NCI-H69 (cell line): ENCODE measurements at places on chromosomes 7 and 10.

DNA sequence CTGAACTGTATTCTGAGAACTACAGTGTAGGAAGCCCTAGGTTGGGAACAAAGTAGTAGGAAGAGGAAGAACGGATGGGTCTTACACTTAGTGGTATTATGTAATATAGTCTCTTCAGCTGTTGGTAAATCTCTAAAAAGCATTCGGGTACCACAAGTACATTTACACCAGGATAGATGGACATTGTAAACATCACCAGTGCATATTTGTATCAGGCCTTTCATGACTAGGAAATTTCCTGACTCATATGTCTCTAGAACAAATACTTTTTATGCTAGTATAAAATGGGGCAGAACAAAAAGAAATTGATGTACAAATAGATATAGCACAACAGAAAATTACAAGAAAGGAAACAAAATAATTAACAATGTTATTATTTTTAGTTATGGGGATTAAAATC lies 21.5 kb upstream of the OR6B1 start:
- DNase-seq = no peak

DNA sequence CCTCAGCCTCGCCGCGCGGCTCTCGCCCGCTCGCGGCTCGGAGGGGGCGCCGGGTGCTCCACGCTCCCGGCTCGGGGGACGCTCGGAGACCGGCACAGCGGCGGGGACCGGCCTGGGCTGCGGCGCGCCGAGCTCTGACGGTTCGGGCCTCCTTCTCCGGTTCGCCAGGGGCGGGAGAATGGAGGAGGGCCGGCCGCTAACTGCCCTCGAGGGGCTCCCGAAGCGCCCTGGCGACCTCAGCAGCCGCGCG lies 232 bp upstream of the GRID1 start:
- DNase-seq = no peak

DNA sequence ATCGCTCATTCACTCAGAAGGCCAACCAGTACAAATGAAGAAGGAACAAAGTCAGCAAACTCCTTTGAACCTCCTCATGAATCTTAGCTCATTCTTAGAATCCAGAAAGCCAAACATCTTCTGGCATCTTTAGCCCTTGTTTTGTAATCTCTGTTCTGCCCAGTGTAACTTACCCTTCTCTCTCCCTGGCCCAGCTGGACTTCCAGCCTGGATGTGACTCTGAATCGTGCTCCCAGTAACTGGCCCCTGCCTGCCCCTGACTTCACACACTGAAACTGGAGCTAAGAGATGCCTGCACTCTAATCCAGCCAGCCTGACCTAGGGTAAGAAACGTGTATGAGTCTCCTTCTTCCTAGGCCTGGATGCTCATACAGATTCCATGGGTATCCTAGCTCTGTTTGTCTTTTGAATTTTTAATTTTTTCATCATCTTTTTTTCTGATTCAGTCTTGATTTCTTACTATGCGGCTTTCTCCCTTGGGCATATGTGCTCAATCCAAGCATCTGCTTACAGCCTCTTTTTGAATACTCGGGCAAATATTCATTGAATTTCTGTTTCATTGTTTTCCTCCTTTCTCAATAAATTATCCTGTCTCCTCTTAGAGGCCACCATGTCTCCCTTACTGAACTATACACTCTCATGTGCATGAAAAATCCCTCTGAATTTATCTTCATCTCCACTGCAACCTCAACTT lies 845.6 kb upstream of the AUTS2 start:
- DNase-seq = no peak

DNA sequence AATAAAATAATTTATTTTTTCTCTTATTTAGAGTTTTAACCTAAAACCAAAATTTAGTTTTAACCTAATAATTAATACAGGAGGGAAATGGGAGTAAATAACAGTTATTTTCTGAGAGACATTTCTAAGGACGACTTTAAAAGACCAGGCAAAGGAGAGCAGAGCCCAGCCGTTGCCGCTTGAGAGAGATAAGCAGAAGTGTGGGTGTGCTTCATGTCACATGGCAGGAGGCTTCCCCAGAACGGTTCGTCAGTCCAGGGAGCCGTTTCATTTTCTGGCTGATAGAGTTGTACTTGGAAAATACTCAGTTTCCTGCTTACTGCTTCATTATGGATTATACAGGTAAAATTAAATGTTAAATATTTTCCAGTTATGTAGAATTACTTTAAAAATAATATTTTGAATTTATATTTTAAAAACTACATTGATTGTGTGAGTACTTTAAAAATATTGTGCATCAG lies 61.4 kb downstream of the ST7 start:
- peak; percentile 65 for DNase-seq

DNA sequence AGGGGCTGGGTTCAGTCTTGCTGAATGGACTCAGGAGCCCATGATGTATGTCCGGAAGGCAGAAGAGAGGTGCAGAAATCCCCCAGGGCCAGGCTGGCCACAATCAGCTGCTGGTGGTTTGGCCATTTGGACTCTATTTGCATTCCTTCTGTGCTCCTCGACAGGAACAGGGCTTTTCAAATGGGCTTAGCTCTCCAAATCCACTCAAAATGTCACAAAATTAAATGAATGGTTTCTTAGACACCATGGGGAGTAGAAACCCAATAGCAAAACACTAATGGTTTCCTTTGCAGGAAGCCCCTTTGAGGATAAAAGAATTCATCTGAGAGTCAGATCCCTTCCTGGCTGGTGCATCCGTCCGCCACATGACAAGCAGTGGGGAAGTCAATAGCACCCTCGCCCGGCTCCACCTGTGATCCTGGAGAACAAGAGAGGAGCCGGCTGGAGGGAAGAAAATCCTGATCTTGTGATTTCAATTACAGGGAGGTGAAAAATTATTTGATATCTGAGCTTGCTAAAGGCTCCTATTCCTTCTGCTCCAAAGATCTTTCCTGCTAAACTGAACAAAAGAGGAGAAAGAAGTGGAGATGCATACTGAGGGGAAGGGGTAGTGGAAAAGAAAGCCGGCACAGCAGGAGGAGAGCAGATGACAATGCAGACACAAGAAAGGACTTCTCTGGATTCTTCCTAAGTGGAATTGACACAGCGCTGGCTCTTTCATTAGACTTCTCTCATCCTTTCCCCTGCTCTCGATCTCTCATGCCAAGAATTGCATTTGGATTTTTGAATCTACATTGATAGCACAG lies 190.7 kb downstream of the C7orf25 start:
- no peak for DNase-seq

- no peak for DNase-seq
Measured at GRCh38 chr7:94882891-94883290, 24.5 kb upstream of the PPP1R9A start.

GRCh38 chr10:11325817-11326216 lies 285.6 kb downstream of the USP6NL start:
- no peak for DNase-seq

DNA sequence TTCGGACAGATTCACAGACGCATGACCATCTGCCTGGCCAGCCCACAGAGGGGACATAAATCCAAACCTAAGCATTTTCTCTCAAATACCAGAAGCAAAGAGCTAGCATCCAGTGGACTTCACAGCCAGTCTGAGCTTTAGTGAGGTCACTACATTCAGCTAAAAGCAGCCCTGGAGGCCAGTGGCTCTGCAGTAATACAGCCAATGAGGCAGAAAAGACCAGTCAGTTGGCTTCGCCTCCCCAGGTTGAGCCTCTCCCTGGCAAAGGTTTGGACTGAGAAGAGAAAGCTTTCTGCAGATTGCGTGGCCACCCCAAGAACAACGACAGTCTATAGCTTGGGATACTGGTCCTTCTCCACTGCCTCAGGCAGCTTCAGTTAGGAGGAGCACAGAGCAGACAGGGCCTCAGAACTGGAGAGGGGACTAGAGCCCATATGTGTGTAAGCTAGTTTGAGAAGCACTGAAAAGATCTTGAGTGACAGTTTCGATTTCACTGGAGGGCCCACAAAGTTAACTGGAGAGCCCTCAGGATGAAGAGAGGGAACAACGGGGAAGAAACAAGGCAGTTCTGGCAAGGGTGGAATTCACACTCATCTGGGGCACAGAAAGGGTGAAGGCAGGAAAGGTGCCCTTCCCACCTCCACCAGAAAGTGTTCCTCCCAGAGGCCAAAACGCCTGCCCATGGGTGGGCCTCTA lies 3.8 kb downstream of the WDR91 start:
- DNase-seq = no peak

GRCh38 chr7:6623589-6624245 lies 8.3 kb downstream of the ZNF853 start:
- DNase-seq = no peak

DNA sequence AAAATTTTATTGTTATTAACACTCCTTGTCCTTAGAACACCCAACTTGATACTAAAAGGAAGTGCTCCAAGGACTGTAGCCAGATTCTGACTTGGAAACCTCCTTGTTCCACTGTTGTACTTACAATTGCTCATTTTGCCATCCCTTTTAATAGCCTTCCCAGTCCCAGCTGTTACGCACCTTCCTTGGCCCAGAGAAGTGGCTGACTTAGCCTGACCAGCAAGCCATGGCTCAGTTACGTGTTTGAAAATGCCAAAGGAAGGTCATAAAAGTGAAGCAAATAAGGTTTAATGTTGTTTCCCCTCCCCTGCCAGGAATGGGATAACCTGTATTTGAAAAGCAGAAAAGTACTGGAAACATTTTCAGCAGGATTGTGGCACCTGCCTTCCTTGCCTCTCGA lies 3.7 kb upstream of the ANKRD1 start:
- DNase-seq = no peak

GRCh38 chr10:93475871-93476270 lies 6.3 kb downstream of the MYOF start:
- no peak for DNase-seq

DNA sequence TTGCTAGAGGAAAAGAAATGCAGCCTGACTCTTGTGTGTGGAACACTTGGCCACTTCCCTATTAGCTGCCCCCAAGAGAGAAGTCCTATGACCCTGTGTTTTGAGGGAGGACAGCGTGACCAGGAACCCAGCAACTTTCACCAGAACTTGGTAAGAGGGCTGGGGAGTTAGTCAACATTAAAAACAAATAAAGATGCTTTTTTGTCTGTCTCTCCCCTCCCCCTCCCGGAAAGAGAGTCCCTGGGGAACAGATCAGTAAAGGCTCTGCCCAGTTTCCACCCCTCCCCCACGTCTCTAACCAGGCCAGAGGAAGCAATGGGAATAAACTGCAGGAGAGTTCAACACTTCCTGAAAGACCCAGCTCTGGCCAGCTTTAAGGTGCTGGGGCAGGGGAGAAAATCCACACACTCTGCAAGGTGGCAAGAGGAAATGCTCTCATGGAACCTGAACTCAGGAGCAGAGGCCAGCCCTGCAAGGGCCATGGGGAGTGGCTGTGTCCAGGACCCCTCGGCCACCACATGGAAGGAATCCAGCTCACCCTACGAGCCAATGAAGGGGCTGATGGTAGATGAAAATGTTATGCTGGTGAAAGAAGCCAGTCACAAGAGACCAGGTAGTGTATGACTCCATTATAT lies 21.5 kb downstream of the SH3PXD2A start:
- peak; percentile 79 for DNase-seq

- peak; percentile 81 for DNase-seq
Measured at GRCh38 chr10:132001238-132001972, 19.7 kb upstream of the BNIP3 start.

DNA sequence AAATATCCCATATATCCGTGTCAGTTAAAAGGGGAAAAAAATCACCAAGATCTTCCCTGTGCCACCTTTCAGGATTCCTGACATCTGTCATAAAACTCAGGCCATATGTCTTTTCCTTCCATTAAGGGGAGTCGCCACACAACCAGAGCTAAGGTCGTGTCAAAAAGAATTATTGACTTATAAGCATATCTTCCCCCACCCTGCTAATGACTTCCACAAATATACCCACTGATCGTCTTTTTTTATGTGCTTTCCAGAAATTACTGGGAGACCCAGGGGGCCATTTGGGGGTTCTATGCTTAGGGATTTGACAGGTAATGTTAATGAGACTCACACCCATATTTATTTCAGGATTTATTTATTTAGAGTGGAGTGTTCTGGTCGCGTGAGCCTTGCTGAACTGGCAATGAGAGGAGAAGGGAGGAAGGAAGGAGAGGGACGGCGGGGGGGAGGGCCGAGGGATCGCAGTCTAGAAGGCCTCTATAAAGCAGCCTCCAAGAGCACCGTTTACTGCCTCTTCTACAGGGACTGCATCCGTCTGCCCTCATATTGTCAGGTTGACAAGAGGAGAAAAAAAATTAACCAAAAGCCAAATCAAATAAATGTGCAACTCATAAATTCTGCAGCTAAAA lies 135.7 kb upstream of the MGMT start:
- no peak for DNase-seq

- peak; percentile 24 for DNase-seq
Measured at GRCh38 chr7:2508327-2509215, 11.0 kb upstream of the LFNG start.

- no peak for DNase-seq
Measured at GRCh38 chr10:81081887-81082620, 544.4 kb downstream of the SH2D4B start.

DNA sequence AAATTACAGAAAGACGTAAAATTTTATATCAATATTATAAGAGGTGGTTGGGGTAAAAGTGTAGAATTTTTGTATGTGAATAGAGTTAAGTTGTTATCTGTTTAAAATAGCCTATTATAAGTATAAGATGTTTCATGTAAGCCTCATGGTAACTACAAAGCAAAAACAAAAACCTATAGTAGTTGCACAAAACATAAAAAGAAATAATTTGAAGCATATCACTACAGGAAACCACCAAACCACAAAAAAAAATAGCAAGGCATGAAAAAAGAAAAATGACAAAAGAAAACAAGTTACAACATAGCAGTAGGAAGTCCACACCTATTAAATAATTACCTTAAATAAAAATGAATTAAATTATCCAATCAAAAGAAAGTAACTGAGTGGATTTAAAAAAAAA lies 12.4 kb upstream of the GSTK1 start:
- no peak for DNase-seq

- no peak for DNase-seq
Measured at GRCh38 chr10:18737236-18737635, 78.0 kb downstream of the ARL5B start.

DNA sequence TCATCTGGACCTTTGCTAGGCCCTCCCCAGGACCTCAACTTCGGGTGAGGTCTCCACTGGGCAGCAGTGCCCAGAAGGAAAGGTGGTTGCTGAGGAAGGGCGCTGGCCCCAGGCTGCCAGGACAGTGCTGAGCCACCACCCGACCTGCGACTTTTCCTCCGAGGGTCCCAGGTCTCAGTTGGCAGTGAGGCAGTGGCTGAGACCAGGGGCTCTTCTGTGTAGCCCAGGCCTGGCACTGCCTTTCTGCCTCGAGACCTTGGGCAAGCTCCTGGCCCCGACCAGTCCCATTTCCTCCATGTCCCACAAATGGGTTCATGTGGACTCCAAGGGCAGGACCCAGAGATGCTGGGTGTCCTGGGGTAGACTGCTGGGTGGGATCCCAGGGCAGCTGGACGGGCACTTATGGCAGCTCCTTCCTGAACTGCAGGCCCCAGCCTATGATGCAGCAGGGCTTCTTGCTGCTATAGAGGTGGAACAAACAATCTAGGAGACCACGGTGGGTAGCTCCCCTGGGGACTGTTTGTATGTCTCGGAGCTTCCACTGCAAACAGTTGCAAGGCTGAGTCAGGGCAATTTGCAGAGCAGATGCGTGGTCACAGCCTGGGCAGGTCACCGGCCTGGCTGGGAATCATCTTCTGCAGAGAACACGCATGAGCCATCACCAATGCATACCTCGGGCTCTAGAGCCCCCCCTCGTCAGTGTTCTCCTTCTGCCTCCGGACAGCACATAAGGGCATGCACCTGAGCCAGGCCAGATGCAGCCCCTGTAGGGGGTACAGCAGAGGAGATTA lies 17.9 kb upstream of the LRRC18 start:
- DNase-seq = no peak

GRCh38 chr10:11930312-11930978 lies 107.3 kb downstream of the PROSER2 start:
- DNase-seq = no peak
